ENCODE measurements at places on chromosomes 11 and 22.

DNA sequence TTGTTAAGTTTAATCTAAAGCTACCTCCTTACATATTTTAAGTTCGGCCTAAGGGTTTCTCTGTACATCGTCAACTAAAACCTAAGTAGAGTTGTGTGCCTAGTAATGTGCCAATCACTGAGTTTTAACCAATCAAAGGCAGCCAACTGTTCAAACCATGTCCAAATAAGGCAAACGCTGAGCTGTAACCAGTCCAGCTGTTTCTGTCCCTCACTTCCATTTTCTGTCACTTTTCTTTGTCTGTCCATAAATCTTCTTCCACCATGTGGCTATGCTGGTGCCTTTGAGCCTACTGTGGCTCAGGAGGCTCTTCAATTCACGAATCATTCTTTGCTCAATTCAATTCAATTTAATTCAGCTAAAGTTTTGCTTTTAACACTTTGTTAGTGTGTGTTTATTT is 13.9 kb upstream of the ATXN10 start:
- DNase-seq, result no peak

GRCh38 chr11:33001281-33001680 is 14.4 kb upstream of the DEPDC7 start:
- DNase-seq, result no peak

- peak; percentile 81 for DNase-seq
Observed at GRCh38 chr11:31802609-31802989, 8.5 kb downstream of the PAX6 start.

DNA sequence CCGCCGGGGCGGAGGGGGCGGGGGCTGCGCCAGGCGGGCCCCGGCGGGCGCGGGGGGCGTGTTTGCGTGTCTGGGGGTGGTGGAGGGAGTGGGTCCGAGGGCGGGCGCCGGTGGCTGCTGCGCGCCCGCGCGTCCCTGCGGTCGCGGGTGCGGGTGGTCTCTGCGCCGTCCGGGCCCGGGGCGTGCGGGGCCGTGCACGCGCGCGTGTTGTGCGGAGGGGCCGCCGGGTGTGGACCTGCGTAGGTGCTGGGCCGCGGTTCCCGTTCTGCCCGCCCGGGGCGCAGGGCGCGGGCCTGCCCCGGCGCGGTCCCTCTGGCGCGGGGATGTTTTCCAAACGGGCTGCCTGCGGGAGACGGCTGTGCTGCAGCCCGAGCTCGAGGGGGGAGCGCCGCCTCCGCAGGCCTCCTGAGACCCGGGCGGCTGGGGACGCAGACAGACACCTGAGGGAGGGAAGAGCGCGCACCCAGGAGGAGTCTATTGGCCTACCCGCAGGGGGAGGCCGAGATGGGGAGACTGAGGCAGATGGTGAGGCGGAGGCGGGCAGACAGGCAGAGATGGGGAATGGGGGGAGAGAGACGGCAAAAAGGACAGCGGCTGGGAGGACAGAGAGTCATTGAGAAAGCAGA is 442 bp downstream of the PELI3 start:
- DNase-seq, result peak; percentile 59

DNA sequence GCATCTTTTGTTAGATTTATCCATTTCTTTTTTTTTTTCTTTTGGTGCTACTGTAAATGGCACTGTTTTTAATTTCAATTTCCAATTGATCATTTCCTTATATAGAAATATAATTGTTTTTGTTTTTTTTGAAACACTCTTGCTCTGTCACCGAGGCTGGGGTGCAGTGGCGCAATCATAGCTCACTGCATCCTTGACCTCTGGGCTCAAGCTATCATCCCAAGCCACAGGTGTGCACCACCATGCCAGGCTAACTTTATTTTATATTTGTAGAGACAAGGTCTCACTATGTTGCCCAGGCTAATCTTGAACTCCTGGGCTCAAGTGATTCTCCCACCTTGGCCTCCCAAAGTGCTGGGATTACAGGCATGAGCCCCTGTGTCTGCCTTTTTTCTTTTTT is 16.4 kb downstream of the FRMD8 start:
- DNase-seq, result no peak

DNA sequence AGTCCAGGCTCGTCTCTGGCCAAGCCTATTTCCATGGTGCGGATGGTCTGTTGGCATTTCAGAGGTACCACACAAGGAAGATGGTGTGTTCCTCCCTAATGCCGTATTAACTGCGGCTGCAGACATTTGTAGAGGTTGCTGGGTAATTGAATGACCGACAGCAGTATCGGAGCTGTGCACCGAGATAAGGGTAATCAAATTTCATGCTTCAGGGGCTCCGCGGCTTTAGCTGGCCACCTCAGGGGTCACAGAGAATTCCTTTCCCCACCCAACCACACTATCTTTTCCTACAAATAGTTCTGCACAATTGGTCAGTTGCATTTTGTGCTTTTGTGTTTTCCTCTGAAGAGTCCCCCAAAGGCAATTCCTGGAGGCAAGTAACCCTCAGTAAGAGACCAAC is 297.4 kb downstream of the OPCML start:
- peak; percentile 68 for DNase-seq

DNA sequence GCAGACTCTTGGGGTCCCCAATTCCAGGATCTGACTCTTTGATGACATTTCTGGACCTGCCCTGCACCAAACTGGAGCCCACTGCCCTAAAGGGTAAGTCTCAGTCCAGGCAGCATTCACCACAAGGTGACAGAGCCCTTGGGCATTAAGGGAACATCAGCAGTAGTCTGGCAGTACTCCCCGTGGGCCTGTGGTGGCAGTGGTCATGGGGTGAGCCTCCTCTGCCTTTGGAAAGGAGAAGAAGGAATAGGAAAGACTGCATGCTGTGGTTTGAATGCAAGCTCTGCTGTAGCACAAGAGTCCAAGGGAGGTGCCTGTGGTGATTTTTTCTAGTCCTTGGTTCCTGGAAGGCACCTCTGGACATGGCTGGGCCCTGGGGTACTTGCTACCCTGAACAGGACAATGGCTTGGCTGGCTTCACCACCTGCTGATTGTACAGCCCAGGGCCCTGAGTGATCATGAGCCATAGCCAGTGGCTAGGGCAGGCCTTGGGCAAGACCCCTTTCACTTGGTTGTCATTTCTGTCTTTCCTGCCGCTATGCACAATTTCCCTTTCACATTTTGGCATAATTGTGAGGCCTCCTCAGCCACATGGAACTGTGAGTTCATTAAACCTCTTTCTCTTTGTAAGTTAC is 160.7 kb upstream of the GRIA4 start:
- DNase-seq, result no peak

DNA sequence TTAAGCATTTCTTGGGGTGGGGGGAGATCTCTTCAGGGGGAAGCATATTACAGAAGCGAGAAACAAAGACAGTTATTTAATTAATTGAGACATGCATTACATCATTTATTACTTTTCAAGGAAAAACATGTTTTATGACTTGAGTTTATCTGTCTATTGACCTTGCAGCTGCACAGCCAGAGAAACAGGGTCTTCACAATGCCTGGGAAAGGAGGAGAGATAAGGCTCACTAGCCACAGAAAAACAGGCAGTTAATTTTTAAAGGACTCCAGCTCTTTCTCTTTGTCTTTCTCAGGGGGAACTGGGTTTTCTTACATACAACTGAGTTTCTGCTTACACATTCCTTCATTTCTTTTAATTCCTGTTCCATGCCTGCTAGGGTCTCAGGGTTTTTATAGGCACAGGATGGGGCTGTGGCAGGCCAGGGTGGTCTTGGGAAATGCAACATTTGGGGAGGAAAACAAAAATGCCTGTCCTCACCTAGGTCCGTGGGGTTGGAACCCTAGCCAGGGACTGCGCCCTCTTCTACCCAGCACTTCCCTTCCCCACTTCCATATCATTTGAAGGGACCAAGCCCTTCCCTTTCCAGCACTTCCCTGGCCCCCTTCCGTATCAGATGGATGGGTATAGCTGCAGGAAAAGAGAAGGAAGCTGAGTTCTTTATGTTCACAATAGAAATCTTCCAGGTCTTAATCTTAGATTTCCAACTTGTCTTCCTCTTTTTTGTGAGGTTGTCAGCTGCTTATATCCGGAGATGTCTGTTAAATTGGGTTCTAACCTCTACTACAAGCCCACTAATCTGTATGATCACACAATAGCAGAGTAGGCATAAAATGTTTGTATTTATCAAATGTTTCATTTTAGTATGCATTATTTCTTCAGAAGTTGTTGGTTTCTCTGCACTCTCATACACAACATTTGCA is 38.3 kb downstream of the BIRC2 start:
- no peak for DNase-seq

GRCh38 chr11:65419460-65419771 is 3.2 kb upstream of the NEAT1 start:
- DNase-seq, result no peak

DNA sequence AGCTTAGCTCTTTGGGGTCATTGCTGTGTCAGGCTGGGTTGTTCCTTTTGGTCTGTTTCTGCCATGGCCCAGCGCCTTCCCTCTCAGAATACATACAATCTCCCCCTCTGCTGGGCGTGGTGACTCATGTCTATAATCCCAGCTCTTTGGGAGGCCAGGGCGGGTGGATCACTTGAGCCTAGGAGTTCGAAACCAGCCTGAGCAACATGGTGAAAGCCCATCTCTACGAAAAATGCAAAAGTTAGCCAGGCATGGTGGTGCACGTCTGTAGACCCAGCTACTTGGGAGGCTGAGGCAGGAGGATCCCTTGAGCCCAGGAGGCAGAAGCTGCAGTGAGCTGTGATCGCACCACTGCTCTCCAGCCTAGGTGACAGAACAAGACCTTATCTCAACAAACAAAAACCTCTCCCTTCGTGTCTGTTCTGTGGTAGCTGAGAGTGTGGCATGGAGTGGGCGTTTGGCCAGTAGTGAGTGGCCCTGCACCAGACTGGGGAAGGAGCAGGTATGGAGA is 46.7 kb upstream of the RAB1B start:
- no peak for DNase-seq

DNA sequence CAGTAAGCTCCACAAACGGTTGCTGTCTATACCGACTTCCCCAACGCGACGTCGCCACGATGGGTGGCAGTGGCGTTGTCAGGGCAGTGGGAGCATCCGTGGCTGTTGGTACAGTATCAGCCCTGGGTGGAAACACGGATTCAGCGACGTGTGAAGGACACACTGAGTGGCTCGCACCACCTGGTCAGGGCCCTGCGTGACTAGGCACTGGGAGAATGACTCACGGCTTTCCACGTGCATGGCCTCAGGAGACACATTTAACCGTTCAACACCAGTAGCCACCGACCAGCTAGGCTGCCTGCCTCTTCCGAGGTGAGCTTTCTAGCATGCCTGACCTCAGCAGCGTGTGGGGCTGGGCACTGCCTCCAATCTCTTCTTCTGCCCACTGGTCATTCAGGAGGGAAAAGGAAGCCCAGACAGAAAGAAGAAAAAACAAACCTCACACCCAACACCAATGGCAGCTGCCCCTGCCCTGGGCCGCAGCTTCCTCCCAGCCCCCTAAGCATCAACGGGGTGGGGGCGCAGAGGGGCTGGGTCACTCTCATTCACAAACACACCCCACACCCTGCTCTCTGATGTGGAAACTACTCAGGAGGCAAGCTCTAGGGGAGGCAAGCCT is 59.0 kb downstream of the MYH9 start:
- peak; percentile 40 for DNase-seq

- DNase-seq, result no peak
Observed at GRCh38 chr11:64871492-64871891, 6.9 kb downstream of the EHD1 start.

GRCh38 chr11:6637871-6638270 is 17.7 kb downstream of the DCHS1 start:
- no peak for DNase-seq

DNA sequence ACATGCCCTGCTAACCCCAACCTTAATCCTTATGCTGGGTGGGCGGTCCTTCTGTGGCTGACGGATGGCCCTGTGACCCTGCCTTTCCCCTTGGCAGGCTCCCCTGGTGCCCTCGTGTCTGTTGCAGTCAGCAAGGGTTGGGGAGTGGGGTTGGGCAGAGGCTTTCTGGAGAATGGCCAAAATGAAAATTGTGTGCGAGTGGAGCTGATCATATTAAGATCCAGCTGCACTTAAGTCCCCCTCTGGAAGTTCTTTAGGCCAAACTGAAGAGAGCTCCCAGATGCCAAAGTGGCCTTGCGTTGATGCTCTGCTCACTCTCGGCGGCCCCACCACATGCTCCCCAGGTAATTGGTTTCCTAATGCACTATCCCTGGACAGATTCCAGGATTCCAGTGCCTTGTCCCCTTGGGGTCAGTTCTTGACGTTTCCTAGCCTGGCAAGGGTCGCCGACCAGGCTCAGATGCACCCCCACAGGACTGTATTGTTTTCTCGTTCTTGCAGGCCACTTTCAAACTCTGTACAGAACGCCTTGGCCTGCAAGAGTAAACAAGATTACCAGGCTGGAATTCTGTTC is 16.4 kb upstream of the C11orf96 start:
- peak; percentile 56 for DNase-seq

GRCh38 chr11:90218606-90219005 is 4.2 kb downstream of the CHORDC1 start:
- DNase-seq, result no peak

DNA sequence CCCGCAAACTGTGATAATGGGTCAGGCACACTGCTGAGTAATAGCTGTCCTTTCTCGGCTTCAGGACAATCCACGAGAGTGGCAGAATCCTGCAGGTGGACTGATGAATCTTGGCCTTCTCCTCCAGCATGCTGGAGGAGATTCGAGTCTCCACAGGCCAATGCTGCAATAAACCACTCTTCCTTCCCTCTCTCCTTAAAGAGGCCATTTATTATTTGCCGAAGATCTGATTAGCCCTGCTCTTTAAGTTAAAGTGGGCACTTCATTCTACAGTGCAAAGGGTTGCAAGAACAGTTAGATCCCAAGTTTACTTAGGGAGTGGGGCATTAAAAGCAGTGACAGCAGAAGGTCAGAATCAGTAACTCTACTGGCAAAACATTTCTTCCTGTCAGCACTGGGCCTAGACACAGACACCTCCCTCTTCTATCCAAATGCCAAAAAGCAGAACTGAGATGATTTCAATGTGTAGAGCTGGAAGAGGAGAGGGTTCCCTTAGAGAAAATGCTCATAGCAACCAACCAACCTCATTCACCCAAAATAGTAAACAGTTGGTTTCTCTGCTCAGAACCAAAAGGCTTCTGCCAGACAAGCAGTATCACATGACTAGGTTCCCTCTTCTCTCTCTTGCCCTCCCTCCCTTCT is 121.7 kb downstream of the SGSM3 start:
- no peak for DNase-seq

DNA sequence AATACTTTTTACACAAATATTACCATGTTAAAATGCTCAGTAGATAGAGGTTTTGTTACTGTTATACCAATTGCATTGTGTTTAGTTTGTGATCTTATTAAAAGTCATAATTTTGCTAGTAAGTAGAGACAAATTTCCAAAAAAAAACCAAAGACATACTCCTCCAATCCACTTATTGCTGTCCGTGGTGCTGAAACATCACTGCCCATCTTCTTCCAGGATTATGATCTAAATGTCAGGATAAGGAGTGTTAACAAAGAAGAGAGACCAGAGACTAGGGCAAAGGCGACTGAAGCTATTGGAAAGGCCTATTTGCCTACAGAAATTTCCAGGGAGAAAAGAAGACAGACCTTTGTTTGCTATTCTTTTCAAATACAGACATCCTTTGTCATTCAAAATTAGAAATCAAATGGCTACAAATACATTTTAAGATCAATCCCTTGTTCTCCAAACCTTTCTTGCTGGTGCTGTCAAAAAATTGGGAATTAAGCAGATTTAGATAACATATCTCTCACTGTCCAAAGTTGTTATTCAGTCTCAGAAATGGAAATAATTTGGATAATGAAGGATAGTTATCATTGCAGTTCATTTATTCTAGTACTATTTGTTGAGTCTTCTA is 199.7 kb downstream of the C11orf91 start:
- DNase-seq, result no peak

- no peak for DNase-seq
Observed at GRCh38 chr11:8292351-8292750, 28.7 kb upstream of the LMO1 start.

GRCh38 chr11:92129811-92130210 is 94.8 kb upstream of the FAT3 start:
- peak; percentile 11 for DNase-seq

GRCh38 chr22:37240240-37240940 is 3.7 kb downstream of the RAC2 start:
- no peak for DNase-seq
